ENCODE measurements at places on chromosomes 16 and 17.

DNA sequence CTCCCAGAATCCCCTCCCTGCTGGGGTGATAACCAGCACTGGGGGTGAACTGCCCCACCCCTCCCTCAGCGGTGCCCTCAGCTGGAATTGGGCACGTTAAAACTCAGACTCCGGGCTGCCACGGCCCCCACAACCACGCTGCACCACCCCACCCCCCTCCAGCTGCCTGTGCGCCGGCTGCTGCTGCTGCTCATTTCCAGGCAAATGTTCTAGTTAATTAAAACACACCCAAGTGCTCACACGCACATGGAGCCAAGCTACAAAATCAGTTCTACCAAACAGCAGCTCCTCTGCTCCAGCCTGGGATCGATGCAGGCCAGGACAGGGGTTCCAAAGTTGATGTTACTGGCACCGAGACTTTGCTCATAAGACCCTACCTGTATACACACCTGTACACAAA lies 180.5 kb downstream of the ZNF423 start:
- DNase-seq, result no peak

GRCh38 chr16:71895679-71896365 lies 491 bp downstream of the IST1 start:
- DNase-seq, result no peak

DNA sequence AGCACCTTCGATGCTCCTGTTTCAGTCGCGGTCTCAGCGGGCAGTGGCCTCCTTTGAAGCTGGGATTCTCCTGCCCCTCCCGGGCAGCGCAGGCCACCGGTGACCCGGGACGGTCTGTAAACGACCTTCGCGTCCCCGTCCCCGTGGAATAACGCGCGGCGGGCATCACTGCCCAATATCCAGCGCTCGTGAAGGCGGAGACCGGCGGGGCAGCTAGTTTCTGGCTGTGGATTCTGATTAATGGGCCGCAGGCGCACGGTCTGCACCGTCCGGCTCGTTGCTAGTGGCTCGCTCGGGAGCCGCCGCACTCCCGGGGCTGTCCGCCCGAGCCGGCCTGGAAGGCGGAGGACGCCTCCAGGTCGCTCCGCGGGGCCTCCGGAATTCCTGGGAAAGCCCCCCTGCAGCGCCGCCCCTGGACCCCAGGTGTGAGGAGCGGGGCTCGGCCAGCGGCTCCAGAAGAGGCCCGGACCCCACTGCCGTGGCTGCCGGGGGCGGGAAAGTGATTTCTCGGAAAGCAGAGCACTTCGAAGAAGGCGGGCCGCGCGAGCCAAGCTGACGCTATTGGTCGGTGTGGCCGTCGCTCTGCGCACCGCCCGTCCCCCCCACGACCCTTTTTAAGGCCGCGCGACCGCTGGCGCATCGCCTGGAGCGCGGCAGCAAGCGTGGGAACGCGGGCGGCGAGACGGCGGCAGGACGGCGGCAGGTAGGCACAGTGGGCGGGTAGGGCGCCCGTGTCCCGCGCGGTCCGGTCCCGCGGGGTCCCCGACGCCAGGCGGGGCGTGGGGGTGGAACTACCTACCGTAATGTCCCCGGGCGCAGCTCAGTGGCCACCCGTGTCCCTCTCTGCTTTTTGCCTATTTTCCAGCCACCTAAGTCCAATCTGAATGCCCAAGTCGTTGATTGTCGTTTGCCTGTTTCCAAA lies at the start of gene IRF8:
Gene IRF8 (plus strand): TSS at position 642 of the 922 bp plus-strand sequence. CDS start 3,854 bp downstream, outside the sequence.
- peak; percentile 81 for DNase-seq

- DNase-seq, result peak; percentile 71
Observed at GRCh38 chr17:10646392-10646990, 10.6 kb downstream of the MYH3 start.

DNA sequence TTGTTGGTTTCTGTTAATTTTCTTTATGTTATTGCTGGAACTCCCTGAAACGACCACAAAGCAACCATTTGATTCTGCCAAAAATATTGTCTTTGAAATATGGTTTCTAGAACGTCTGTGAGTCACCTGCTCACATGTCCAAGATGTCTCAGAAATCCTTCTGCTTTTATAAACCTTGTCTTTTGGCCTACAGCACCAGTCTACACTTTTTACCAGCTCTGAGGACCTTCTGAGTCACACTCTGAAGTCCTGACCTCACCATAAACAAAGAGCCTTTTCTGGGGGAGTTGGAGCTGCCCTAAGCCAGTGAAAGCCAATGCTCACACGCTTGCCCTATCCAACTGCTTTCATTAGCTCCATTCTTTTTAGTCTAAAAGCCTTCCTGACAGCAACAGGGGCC lies 55.5 kb downstream of the GRIN2A start:
- no peak for DNase-seq

DNA sequence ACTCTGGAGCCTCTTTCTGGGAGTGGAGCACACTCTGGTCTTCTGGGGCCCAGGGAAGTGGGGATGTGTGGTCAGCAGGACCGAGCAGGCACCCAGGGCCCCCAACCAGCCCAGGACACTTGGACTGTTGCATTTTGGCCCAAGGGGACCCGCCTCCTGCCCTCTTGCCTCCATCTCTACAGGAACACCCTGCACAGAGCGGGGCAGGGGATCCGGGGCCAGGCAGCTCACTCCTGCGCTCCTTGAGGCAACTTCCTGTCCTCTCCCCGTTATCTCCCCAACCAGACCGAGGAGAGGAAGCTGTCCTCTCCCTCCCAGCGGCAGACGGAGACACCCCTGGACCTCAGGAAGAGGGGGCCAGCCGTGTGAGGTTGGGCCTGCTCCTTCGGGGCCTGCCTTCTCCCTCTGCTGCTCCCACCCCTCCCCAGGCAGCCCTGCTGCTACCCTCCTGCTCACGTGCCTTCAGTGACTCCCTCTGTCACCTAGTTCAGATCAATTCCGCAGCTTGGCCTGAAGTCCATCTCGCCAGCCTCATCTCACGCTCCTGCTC lies 10.0 kb upstream of the ATP2A3 start:
- DNase-seq, result no peak

DNA sequence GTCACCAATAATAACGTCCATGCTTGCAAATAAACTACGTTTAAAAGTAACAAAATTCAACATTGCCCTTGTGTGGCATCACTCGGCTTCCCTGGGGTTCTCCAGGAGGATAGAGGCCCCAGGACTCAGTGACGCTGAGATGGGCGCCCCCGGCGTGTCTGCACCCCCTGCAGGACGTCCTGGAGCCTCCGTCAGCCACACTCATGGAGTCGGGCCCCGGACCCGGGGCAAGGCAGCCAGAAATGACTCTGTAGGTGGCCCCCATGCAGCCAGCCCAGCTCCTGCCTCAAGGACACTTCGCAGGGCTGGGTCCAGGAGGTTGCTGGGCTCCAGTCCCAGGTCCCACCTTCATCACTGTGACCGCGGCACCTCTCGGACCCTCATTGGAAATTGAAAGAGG lies 16.6 kb upstream of the ACSF3 start:
- no peak for DNase-seq

DNA sequence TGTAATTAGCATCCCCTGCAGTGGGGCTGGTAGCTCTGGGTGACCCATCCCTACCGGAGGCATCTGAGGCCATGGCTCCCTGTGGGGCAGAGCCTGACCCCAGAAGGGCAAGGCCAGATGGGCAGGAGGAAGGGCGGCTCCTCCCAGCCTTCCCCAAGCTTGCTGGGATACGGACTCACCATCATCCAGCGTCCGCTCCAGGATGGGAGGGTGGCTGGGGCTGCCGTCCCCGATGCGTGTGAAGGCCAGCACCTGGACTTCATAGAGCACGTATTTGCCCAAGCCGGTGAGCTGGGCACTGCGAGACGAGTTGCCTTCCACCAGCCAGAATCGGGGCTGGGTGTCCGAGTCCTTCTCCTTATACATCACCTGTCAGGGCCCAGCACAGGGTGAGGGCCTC lies 81.6 kb upstream of the CDC42EP4 start:
- DNase-seq, result no peak

GRCh38 chr17:238964-239259 lies 57.5 kb upstream of the DOC2B start:
- no peak for DNase-seq

DNA sequence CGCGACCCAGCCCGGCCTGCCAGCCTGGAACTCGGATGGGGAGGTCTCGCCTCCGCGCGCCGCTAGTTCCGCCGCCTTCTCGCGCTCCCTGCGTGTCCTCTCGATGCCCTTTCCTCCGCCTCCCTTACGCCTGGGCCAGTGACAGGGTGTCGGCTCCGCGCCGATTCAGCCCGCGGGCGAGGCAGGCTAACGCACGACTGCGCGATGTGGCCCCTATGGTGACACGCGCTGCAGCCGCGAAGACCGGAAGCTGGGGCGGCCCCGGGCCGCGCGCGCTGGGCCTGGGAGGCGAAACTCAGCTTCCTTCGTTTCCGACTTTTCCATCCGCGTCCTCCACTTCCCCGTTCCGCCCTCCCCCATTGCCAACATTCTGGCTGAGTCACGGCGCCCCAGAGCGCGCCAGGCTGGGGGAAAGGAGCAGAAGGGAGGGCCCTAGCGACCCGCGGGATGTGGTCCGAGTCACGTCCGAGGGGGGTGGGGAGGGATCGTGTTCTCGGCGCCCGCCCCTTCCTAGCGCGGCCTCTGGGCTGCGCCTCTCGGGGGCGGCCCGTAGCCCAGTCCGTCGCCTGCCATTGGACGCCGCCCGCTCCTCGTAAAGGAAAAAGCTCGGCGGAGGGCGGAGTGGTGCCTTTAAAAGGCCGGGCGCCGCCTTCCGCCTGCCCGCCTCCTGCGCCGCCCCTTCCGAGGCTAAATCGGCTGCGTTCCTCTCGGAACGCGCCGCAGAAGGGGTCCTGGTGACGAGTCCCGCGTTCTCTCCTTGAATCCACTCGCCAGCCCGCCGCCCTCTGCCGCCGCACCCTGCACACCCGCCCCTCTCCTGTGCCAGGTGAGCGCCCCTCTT lies at the start of gene ALDOA:
Gene ALDOA (plus strand): TSS at position 659 of the 841 bp plus-strand sequence. CDS start 1,138 bp downstream, outside the sequence.
- DNase-seq, result peak; percentile 93

GRCh38 chr17:65553009-65553645 lies 8.3 kb downstream of the AXIN2 start:
- DNase-seq, result no peak

GRCh38 chr17:66925811-66926500 lies 38.6 kb upstream of the CACNG4 start:
- DNase-seq, result no peak

DNA sequence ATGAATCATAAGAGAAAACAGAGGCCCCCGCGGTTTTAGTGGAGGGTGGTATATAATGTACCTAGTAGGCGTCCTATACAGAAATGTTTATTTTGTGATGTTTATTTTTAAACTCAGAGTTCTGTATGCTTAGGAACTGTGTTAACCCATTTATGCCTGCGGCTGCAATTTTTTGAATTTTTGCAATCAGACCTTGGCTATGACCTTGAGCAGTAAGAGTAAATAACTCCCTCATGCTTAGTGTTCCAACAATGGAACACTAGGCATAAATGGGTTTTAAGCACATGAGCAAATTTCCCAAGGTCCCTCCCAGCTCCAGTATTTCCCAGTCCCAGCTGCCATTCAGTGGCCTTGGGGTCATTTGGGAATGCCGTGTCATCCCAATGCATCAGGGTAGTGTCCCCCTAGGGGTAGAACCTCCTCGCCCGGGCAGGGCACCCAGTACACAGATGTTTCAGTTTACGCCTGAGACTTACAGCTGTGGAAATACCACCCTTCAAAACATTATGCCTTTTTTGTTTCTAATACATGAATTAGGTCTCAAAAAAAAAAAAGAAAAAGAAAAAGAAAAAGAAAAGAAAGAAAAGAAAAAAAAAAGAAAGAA lies 605.8 kb upstream of the CDH11 start:
- no peak for DNase-seq

- no peak for DNase-seq
Observed at GRCh38 chr16:60651346-60651745, 1384.9 kb downstream of the CDH8 start.

- DNase-seq, result peak; percentile 69
Observed at GRCh38 chr17:80899402-80900268, 92.0 kb upstream of the CHMP6 start.

GRCh38 chr16:22672830-22673210 lies 141.1 kb upstream of the HS3ST2 start:
- DNase-seq, result no peak

GRCh38 chr17:40850293-40850972 lies 16.6 kb downstream of the KRT12 start:
- DNase-seq, result no peak

DNA sequence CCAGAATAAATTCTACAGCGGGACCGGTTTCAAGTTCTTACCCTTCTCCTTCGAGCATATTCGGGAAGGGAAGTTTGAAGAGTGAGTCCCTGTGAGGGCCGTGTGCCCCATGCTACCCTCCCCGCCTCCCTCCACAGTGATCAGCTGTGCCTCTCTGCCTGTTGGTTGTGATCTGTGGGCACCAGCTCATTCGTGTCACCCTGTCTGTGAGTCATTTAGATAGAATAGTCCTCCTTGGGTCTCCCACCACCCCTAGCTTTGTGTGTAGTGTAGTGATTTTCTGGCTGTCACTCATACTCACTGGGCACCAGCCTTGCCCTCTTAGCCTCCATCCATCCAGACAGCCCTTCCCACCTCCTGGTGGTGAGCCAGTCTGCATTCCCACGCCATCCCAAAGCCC lies 15.0 kb upstream of the NAGLU start:
- no peak for DNase-seq

DNA sequence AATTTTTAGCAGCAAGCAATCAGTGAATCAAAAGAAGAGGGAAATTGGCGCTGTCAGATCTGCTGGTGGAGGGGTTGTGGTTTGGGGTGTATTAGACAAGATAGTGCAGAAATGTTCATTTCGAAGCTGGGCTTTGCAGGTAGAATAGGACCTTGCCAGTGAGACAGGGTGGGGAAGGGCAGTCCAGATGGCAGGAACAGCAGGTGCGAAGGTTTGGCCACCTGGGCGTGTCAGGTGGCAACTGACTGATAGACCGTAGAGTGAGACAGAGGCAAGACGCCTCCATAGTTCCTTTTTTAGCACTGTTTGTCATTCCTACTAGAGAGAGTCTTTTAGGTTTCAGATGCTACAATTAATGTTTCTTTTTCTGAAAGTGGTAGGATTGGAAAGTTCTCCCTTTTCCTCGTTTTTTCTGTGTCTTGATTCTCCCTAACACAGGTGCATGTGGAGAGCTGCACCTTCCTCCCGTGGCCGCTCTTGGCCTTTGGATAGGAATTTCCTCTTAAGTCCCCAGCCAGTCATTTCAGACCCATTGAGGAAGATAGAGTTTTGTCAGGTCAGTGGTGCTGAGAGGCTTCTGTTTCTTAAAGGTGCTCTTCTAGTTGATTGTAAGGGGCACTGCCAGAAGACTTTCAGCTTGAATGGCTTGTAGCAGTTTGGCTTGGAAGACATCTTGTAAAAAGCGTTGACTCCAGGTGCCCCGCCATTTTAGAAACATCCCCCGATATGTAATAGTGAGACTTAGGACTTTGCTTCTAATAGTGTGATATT lies 315.6 kb downstream of the SNX29 start:
- no peak for DNase-seq

DNA sequence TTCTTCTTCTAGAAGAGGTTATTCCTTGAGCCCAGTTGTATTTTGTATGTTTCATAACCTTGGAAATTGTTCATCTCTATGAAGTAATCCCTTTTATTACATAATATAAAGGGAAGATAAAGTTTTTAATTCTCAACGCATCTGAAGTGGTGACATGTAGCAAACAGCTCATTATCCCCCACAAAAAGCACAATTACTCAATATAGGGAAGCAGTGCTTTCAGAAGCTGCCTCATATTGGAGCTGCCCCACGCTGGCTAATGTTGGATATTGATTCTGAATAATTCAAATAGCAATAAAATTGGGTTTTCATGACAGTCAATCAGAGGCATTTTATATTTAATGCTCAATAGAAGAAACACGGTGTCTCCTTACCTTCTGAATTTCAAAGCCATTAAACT lies 604.3 kb upstream of the RBFOX1 start:
- no peak for DNase-seq

- DNase-seq, result no peak
Observed at GRCh38 chr16:66622863-66623262, 18.4 kb downstream of the CMTM3 start.
